ENCODE measurements at places on chromosomes 5 and 9.

DNA sequence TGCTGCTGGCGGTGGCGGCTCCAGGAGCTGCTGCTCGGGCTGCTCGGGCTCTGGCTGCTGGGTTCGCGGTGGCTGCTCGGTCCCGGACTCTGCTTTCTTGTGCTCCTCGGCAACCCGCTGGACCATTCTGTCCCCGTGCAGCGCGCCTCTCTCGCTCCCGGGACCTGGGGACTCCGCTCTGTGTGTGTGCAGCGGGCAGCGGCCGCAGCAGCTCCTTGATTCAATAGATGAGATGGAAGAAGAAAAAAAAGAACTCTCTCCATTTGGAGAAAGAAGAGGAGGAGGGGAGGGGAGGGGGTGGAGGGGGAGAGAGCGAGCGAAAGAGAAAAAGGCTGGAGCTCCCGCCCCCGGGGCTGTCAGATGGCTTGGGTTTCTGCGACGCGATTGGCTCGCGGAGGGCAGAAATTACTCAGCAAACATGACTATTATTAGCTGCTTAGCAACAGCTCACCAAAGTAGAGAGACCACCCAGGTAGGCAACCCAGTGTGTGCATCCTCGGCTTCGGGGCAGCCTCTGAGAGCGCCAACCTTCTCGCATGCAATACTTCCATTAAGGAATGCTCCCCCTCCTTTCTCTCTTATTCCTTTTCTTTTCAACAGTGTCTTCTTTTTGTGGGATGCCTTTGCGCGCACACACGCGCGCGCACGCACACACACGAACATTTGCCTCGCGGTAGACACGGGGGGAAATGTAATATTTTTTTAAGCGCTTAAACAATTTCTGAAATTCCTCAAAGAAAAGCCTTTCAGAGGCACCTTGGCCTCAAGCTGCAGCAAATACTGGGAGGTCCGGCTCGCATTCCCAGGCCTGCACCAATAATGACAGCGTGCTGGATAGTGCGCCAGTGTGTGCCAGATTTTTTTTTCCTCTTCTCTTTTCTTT lies 7.6 kb downstream of the PTCH1 start:
- peak; percentile 69 for DNase-seq

GRCh38 chr9:7937761-7938491 lies 138.3 kb upstream of the DMAC1 start:
- DNase-seq: no peak

GRCh38 chr5:178642351-178642909 lies 15.6 kb upstream of the CLK4 start:
- no peak for DNase-seq

DNA sequence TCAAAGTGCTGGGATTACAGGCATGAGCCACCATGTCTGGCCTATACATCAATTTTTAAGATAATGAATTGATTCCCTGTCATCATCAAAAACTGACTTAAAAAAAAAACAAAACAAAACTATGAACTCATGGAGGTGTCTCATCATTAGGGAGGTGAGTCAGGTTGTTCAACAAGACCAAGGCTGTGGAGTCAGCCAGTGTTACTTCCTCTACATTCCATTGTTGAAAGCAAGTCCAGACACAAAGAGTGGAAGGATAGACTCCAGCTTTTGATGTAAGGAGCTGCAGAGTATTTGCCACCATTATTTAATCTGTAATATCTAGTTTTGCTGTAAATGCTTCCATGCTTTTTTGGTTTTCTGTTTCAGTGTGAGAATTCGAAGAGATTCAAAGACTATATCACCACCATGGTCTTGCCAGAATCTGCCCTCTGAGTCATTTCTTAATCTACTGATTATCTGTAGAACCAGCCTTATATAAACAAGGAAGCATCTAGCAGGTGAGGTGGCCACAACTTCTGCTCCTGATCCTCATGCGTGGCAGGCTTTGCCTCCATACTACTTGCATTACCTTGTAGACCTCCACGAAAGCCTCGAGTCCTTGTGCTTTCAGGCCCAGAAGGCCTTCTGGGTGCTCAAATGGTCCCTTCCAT lies 156.1 kb downstream of the FGF1 start:
- DNase-seq: no peak

DNA sequence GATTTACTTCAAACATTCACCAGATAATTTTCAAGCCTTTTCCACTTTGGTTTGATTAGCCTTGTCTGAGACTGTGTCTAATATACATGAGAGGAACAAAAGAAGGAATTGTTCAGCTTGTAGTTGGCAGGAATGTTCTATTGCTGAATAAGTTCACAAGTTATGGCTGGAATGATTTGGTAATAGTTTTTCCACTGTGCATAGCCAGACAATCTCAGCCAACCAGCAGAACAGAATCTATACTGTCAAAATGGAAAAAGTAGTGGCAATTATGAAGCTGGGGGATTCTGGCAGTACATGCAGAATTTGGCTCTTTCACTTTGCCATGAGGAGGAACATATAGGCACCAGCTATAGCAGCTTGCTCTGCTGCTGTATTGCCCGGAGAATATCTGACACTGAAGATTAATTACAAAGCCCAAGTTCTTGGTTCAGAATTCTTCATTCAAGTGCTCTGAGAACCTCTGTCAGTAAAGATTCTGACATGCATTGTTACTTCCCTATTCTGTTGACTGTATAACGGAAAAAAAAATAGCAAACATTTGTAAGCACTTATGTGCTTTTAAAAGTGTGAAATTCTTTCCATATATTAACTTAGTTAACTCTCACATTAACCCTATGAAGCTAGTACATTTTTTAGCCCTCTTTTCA lies 150.6 kb downstream of the PRR16 start:
- DNase-seq: no peak

DNA sequence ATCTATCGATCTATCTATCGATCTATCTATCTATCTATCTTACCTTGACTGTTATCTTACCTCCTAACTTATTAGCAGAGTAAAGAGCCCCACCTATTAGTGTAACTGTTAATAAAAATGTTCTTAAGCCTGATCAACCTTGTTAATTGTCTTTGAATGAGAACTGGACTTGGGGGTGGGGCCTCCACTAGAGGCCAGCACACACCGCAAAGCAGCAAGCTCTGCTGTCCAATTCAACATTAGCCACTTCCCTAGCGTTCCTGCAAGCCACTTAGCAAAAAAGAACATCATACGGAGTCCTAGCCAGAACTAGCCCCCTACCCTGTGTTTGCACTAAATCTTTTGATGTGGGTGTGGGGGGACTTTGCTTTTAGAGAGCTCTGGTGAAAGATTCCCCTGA lies 515.8 kb downstream of the KDM4C start:
- DNase-seq: no peak

All from CD4-positive, alpha-beta T cell treated with Interleukin-15 for 4 hours (primary cell).